ENCODE measurements at places on chromosomes 7 and 10.

DNA sequence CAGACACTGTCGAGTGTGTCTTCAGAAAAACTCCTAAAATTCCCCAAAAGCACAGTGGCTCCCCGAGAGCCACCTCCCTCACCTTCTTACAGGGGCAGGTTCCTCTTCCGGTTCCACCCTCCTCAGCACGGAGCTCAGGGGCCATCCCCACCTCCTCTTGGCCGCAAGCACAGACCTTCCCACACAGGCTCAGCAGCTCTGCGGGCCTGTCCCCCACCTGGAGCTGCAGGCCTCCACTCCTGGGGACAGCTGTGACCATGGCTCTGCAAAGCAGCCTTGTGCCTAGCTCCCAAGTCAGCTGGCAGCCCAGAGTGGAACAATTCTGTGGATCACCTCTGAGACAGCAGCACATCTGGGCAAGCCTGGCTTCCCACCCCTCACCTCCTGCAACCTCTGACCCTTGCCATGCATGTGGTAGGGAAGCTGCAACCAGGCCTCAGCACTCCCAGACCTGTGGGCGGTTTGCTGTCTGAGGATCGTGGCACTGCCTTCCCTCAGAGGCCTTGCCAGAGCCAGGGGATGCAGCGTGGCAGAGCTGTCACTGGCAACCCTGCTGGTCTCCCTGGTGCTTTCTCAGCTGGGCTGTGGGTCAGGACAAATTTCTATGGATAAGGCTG is 79.7 kb downstream of the ALOX5 start:
- no peak for DNase-seq

DNA sequence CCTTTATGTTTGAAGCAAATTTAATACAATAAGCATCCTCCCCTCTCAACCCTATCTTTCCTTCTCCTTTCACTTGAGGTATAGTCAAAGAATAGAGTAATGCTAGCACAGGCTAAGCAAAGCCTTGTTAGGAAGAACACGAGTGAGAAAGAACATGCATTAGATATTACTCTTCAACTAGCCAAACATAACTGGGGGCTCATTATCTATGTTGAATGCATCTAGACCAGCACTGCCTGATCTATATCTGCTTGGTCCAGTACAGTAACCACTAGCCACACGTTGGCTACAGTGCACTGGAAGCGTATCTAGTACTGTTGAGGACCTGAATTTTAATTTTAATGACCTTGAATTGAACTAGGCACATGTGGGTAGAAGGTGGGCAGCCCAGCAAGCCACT is 21.0 kb downstream of the SFMBT2 start:
- no peak for DNase-seq

DNA sequence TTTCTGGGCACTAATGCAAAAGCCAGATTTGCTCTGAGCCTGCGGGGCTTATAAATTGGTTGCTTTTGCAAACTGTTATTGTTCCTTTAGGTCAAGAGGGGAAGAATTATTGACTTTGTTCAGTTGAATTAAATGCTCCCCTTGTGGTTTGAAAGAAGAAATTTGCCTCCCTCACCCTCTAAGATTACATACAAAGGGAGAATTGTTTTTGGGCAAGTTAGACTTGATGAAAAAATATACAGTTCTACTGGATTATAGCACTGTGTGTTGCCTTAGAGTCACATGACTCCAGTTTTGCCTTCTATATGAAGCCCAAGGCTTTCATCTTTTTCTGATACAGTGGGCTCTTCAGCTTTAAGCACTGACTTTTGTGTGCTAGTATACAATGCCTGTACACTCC is 1265.8 kb upstream of the LRRTM3 start:
- DNase-seq: no peak

DNA sequence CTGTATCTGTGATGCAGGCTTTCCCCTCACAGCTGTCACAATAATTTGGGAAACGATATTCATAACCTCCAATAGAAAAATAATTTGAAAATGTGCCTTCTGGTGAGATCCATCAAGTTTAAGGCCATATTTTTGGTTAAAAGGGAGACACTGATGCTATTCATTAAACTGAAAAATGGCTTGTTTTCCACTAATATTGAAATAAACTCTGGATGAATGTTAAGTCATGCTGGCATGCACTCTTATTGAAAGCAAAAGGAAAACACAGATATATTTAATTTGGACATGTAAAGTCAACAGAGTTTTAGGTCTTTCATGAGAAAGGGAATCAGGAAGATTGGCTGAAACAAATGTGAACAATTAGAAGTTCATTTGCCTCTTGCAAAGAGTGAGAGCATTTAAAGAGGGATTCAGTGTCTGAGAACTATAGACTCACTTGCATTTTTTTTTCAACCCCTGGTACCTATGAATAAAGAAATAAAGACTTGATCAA is 879.2 kb downstream of the LRMDA start:
- DNase-seq: no peak

DNA sequence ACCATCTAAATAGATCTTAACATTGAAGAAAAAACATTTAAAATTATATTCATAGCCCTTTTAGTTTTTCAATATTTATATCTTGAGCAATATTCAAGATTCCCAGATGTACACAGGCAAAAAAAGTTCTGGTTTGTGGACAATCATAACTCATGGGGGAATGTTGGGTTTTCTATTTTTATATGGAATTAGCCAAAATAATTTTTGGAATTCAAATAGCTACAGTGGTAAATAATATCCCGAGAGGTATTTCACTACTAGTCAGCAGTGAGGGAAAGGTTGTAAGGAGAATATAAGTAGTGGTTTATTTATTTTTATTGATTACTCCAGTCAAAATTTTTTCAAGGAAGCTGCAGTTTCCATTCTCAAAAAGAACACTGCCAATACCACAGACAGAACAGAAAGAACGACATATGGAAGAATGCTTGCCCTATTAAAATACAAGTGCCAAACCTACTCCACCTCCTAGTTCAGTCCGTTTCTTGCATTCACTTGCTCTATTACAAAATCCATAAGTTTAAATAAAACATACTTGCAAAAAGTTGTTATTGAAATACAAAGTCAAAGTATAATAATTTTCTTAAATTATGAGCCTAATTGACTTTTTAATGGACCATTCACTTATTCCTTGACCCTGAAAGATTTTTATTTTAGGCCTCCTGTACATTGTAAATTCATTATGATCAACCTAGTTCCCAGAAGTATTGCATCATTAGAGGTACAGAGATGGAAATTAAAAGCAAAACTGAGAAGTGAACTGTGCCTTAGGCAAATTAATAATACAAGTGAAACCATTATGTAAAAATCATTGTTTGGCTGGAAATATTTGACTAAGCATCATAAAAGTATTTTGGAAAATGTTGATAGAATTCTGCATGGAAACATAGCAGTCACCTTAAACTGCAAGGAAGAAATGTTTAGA is 533.2 kb downstream of the PARD3 start:
- DNase-seq: no peak

DNA sequence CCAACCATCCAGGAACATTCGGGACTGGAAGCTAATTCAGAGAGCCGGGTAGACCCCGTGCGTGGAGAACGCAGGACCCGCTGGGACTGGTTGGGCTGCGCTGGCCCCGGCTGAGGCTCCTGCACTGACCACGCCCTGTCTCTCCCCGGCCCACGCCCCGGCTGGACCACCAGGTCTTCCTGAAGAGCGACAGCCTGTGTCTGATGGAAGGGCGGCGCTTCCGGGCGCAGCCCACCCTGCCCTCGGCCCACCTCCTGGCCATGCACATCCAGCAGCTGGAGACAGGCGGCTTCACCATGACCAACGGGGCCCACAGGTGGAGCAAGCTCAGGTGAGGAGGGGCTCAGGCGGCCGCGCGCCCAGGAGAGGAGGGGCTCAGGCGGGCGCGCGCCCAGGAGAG is 10.2 kb upstream of the UTF1 start:
- DNase-seq: no peak

Data from stimulated activated CD4-positive, alpha-beta T cell treated with anti-CD3 and anti-CD28 coated beads, Interleukin-4, amount 100 ng/mL, for 4 hours (primary cell).